ENCODE measurements at places on chromosomes 6 and 20.

DNA sequence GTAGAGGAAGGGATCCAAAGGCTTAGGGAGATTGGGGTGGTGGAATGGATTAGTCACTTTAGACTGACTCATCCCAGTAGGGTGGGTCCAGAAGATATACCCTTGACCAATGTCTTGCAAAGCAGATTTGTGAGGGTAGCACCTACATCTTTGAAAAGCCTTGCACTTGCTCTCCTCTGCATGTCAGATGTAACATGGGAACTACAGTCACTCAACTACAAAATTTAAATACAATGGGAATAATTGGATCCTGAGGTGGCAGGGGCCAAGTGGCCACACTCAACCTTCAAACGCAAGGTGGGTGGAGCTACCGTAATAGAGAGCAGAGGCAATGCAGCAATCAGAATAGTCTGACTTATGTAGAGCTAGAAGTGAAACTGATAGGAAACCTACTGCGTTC is 71.2 kb downstream of the ME1 start:
- no peak for DNase-seq

GRCh38 chr20:20780127-20780824 is 67.8 kb upstream of the RALGAPA2 start:
- peak; percentile 18 for DNase-seq

DNA sequence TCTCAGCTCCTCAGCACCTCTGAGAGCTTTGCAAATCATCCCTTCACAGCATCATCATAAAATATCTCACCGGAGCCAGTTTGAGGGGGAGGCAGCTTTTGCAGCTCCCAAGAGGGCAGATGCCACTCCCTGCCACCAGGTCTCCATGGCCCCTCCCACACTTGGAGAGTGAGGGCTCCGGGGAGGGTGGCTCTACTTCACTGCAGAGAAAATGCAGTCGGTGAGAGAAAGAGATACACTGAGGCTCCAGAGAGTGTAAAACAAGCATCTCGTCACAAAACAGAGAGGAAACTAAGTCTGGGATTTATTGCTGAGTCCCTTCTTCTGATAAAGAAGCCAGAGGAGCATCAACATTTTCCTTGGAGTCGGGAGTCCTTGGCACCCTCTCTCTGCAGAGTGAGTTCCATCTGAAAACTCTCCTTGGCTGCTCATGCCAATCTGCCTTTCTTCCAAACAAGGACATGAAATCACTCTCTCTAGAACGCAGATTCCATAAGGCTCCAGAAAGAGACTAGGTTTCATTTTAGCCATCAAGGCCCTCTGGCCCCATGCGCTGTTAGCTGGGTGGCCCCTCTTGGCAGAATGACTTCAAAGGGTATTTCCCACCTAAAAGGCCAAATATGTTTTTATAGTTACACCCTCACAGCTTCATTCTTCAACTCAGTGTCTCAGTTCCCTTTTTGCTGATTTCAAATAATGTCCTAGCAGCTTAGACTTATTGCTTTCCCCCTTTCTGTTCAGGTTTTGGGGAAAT is 70.6 kb upstream of the F13A1 start:
- no peak for DNase-seq

DNA sequence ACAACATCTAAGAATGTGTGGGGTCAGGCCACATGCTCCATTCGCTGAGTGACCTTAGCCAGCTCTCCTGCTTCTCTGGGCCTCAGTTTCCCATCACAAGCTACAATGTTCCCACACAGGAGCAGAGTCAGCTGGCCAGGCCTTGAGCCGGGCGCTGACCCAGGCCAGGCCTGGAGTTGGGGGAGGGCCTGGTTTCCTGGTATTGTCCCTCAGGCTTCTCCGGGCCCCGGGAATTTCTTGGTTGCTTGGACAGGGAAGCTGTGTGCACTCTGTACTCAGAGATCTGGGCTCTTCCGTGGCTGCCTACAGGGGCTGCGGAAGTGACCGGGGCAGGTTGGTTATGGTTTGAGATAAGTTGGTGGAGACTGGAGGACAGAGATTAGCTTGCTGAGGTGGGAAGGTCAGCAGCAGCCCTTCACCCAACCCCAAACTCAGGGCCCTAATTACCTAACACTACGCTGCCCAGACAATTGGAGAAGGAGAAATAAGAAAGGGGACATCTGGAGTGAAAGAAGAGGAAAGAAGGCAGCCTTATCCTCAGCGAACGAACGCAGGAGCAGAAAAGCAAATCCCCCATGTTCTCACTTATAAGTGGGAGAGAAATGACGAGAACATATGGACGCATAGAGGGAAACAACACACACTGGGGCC is 6.2 kb downstream of the TGM2 start:
- DNase-seq: no peak

- no peak for DNase-seq
Observed at GRCh38 chr20:5688431-5688972, 61.7 kb upstream of the SHLD1 start.

DNA sequence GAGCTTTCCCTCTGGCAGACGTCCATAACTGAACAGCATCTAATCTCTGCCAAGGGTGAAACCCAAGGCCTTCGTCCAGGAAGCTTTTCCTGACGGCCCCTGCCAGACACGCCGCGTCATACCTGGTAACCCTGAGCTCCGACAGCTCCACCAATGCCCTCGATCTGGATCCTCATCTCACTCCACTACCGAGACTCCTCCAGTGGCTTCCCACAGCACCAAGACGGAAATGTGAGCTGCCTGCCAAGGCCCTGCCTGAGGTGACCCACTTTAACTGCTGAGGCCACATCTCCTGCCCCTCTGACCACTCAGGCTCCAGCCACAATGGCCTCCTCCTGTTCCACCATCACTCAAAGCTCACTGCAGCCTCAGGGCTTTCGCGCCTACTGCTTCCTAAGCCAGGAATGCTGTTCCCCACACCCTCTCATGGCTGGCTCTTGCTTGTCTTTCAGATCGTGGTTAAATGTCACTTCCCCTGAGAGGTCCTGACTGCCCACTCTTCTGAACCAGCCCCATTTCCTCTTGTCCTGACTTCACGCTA is 143.2 kb downstream of the PREX1 start:
- no peak for DNase-seq

GRCh38 chr20:63080411-63080810 is 73.6 kb upstream of the BHLHE23 start:
- no peak for DNase-seq

DNA sequence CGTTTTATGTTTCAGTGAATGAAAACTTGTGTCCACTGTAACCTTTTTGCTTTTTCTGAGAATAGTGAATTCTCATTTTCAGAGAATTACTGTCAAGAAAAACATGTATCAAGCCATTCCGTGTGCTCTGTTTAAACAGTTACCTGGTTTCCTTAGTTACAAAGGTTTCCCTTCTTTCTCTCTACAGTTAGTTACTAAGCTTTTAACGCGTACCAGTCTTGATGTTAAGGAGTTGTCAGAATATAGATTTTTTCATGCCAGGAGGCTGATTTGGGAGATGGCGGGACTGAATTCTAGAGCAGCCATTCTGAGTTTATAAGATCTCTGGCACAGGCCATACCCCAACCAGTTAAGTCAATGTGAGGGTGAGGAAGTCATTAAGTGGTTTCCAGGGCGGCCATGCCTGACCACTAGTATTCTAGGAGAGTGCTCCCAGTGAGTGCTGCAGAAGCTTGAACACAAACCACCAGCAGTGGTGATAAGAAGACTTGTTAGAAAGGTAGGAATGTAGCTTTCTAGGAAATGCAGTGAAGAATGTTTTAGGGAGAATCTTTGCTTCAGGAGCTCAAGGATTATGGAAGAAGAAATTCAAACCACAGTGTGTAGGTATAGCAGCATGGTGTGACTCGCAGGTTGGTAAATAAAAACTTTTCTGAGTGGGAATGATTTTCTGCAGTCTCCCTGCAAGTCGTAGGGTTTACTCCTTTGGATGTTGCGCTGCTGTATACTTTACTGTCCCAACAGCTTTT is 112.9 kb downstream of the JARID2 start:
- no peak for DNase-seq

All from stromal cell of bone marrow (primary cell).